GM12878 (cell line): ENCODE measurements at places on chromosomes 1 and 21. TPM values are rescaled to one million over a fixed set of nuclear protein-coding genes. Genes with fewer than 3 reads are reported as not detected.

The DIO1 gene
- polyA plus RNA-seq, result not detected in 2 replicates

The TRAF3IP3 gene
- polyA plus RNA-seq, result 105 and 107 TPM in 2 replicates

The CYP4B1 gene
- not detected in 2 replicates for polyA plus RNA-seq

The PIGV gene
- polyA plus RNA-seq, result 15.9 and 18.1 TPM in 2 replicates

The AIM2 gene
- polyA plus RNA-seq, result 10.6 and 12.9 TPM in 2 replicates

The AGO3 gene
- polyA plus RNA-seq, result 16.3 and 17.2 TPM in 2 replicates

The PEAR1 gene
- not detected in 2 replicates for polyA plus RNA-seq

The ACTN2 gene
- not detected in 2 replicates for polyA plus RNA-seq

GRCh38 chr1:228016181-228016510 is 9.3 kb downstream of the WNT3A start:
- H3K4me1 ChIP-seq, result no peaks in the 10 kb centered on the region
- DNase-seq, result no peak

- H3K4me1 ChIP-seq, result peaks cover 16% of the 10 kb centered on the region
- no peak for DNase-seq
- H3K36me3 ChIP-seq, result no peaks in the 10 kb centered on the region
- H3K4me3 ChIP-seq, result no peak overlapping the region
- H3K27me3 ChIP-seq, result no peaks in the 10 kb centered on the region
- H3K27ac ChIP-seq, result no peak overlapping the region
Measured at GRCh38 chr1:26373281-26373680, 731 bp upstream of the ZNF683 start.

DNA sequence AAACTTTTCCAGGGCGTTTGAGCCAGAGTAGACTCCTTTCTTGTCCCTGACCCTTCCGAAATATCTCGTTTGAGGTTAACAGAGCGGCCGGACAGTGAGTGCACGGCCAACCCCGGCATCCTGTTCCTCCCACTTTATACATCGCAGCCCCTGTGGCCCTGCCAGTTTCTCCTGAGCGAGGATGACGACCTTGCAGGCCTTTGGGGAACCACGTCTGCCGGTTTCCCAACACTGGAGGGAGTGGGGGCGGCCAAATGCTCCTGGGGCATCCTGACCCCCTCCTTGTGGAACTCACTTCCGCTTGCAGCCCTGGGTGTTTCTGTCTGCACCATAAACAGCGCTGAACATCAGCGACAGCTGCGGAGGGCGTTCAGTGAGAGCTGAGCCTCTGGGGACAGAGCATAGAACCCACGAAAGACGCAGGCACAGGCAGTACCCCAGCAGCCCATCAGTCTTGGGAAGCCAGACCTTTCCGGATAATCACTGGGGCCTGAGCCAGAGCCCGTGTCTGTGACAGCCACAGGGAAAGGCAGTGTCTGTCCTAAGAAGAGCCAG is 4.8 kb upstream of the KCNAB2 start:
- DNase-seq, result no peak
- H3K36me3 ChIP-seq, result peaks cover 18% of the 10 kb centered on the region
- H3K4me3 ChIP-seq, result no peak overlapping the region
- peaks cover 7% of the 10 kb centered on the region for H3K4me1 ChIP-seq

The CRYZL1 gene
- polyA plus RNA-seq, result 33.0 and 34.8 TPM in 2 replicates

GRCh38 chr1:69406244-69406643 is 161.5 kb upstream of the LRRC7 start:
- no peaks in the 10 kb centered on the region for H3K4me1 ChIP-seq
- no peaks in the 10 kb centered on the region for H3K27me3 ChIP-seq
- H3K36me3 ChIP-seq, result no peaks in the 10 kb centered on the region
- no peak overlapping the region for H3K4me3 ChIP-seq

- H3K4me1 ChIP-seq, result no peaks in the 10 kb centered on the region
- H3K27ac ChIP-seq, result no peak overlapping the region
- no peak overlapping the region for H3K4me3 ChIP-seq
- no peaks in the 10 kb centered on the region for H3K36me3 ChIP-seq
Measured at GRCh38 chr1:30151826-30152225, 571.6 kb downstream of the MATN1 start.

The OR2AK2 gene
- not detected in 2 replicates for polyA plus RNA-seq

The OR2G6 gene
- 0.21 and 0.41 TPM in 2 replicates for polyA plus RNA-seq

DNA sequence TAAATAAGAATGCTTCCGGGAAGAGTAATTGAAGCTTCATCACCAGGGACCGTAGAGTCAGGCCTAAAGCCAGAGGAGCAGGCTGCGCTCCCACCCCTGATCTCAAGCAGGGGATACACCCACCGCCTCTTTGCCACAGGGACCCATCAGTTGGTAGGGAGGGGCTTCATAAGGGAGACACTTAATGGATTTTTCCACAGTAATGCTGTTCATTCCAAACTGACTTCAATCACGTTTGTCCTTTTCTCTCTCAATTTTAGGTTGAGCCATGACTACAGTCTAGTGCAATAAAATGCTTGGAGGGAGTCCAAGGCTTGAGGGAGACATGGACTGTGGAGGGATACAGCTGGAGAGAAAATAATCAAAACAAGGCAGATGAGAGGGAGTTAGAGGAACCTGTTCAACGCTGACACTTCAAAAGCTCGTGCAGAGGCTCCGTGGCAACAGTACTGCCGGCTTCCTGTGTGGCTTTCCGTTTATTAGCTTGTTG is 111.5 kb downstream of the SEC16B start:
- H3K36me3 ChIP-seq, result no peaks in the 10 kb centered on the region
- no peak for DNase-seq
- H3K4me3 ChIP-seq, result no peak overlapping the region
- H3K27ac ChIP-seq, result no peak overlapping the region
- H3K4me1 ChIP-seq, result no peaks in the 10 kb centered on the region

- H3K27ac ChIP-seq, result no peak overlapping the region
- no peaks in the 10 kb centered on the region for H3K4me1 ChIP-seq
- H3K4me3 ChIP-seq, result no peak overlapping the region
- no peak for DNase-seq
- no peaks in the 10 kb centered on the region for H3K27me3 ChIP-seq
Measured at GRCh38 chr1:165025805-165026204, 330.7 kb downstream of the LMX1A start.

- no peaks in the 10 kb centered on the region for H3K36me3 ChIP-seq
- no peak overlapping the region for H3K27ac ChIP-seq
- DNase-seq, result no peak
Measured at GRCh38 chr1:29123053-29123886, 433 bp downstream of the TMEM200B start.

DNA sequence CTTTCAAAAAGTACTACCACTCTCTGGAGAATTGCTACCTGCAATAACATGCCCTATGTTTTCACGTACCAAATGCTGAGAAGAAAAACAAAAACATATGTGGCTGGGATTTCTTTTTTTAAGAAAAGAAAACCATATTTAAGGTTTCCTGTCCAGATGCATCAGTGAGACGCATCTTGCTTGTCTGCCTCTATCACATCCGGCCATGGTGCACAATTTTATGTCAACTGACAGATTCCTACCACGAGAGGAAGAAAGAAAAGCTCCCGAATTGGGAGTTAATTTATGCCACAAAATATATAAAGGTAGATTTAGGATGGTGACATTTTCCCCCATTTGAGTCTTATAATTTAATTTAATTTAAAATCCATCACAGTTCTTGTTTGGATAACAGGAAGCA is 62.3 kb upstream of the COL24A1 start:
- H3K36me3 ChIP-seq, result no peaks in the 10 kb centered on the region
- DNase-seq, result no peak
- H3K4me3 ChIP-seq, result no peak overlapping the region
- H3K27ac ChIP-seq, result no peak overlapping the region
- H3K27me3 ChIP-seq, result no peaks in the 10 kb centered on the region
- no peaks in the 10 kb centered on the region for H3K4me1 ChIP-seq

DNA sequence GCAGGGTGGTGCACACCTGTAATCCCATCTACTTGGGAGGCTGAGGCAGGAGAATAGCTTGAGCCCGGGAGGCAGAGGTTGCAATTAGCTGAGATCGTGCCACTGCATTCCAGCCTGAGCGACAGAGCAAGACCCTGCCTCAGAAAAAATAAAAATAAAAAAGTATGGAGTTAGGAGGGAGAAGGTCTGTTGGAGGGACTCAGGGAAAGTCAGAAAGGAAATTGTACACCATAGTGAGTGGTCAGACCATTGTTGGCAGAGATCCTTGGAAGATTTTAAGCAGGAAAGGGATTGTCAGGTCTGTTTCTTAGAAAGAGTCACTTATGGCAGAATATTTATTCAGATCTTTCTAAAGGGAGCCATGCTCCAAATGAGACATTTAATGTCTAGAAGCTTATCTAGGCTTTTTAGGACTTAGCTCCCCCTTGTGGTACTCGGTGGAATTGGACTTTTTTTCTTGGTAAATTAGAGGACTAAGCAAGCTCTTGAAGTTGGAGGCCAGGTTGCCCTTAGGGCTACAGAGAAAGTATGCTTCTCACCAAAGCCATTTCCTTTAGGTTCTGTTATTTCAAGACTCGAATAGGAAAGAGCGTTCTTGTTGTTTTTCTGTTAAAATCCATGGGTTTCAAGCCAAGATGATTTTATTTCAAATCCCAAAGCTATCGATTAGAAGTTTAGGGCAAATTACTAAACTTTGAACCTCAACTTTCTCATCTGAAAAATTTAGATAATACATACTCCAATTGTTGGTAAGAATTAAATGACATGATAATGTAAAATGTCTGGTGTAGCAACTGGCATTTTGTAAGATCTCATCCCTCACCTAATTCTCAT is 16.5 kb downstream of the MIA3 start:
- no peaks in the 10 kb centered on the region for H3K27me3 ChIP-seq
- no peak overlapping the region for H3K4me3 ChIP-seq
- no peak overlapping the region for H3K27ac ChIP-seq
- H3K36me3 ChIP-seq, result no peaks in the 10 kb centered on the region
- no peak for DNase-seq
- no peaks in the 10 kb centered on the region for H3K4me1 ChIP-seq

DNA sequence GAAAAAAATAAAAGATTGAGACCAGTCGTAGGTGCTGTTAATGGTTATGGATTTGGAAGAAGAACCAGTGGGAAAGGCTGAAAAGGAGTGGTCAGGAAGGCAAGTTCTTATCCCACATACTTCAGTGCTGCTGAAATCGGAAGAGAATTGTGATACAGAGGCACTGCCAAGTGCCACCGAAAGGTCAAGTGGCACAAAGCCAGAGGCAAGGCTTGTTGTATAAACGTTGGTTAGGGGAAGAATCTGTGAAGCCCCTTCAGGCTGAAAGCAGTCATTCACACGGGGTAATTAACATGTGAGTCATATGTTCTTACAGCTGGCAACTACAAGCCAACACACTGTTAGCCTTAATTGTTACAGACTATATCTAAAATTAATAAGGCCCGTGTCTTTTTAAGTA is 48.8 kb downstream of the ZBTB40 start:
- H3K4me3 ChIP-seq, result no peak overlapping the region
- no peak overlapping the region for H3K27ac ChIP-seq
- H3K4me1 ChIP-seq, result no peaks in the 10 kb centered on the region
- no peak for DNase-seq

DNA sequence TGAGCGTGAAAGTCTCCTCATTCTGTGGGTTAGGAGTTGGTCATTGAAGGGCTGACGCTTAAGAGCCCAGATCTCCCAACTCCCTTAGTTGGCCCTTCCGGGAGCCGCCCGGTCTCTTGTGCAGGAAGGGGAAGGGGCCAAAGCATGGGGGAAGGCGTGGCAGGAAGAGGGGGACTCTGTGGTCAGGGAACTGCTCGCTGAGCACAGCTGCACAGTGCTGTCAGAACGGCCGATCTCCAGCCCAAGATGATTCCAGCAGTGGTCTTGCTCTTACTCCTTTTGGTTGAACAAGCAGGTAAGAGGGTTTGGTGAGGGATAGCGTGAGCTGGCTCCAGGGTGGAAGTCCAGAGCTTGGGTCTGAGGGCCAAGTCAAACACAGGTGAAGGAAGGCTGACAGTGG is at the start of gene FCER1G:
Gene FCER1G, plus strand, starts transcription at position 220 of the 400 bp plus-strand sequence. Its CDS starts 27 bp downstream, at position 247.
- peaks cover 28% of the 10 kb centered on the region for H3K36me3 ChIP-seq
- H3K4me1 ChIP-seq, result peaks cover 21% of the 10 kb centered on the region
- H3K27me3 ChIP-seq, result no peaks in the 10 kb centered on the region
- H3K4me3 ChIP-seq, result no peak within 1 kb of the TSS
- no peak within 1 kb of the TSS for H3K27ac ChIP-seq

- H3K4me3 ChIP-seq, result no peak overlapping the region
- DNase-seq, result no peak
- no peak overlapping the region for H3K27ac ChIP-seq
- H3K36me3 ChIP-seq, result no peaks in the 10 kb centered on the region
Measured at GRCh38 chr1:204703826-204704612, 18.5 kb upstream of the LRRN2 start.

DNA sequence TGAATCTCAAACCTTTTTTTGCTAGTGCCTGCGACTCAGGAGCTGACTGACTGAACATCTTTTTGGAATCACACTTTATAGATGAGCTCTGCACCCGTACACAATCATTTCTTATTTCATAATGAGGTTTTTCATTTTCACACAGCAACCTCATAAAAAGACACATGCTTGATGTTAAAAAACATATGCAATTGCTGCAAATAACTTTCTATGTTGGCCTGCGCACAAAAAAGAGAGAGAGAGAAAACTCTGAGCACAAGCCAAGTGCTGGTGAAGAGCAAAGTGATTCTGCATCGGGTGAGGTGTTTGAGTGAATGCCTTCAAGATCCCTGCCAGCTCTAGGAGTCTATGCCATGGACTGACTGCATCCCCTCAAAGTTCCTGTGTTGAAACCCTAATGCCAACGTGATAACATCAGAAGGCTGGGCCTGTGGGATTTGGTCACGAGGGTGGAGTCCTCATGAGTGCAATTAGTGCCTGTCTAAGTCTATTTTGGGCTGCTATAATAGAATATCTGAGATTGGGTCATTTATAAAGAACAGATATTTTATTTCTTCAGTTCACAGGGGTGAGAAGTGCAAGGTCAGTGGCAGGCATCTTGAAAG is 36.6 kb downstream of the C1orf87 start:
- no peak overlapping the region for H3K4me3 ChIP-seq
- H3K27ac ChIP-seq, result no peak overlapping the region
- no peaks in the 10 kb centered on the region for H3K36me3 ChIP-seq
- no peaks in the 10 kb centered on the region for H3K4me1 ChIP-seq

- no peaks in the 10 kb centered on the region for H3K27me3 ChIP-seq
- no peaks in the 10 kb centered on the region for H3K36me3 ChIP-seq
- no peak overlapping the region; the same call in 1 of the 2 replicates for H3K27ac ChIP-seq
Measured at GRCh38 chr1:186848509-186849130, 19.9 kb downstream of the PLA2G4A start.

DNA sequence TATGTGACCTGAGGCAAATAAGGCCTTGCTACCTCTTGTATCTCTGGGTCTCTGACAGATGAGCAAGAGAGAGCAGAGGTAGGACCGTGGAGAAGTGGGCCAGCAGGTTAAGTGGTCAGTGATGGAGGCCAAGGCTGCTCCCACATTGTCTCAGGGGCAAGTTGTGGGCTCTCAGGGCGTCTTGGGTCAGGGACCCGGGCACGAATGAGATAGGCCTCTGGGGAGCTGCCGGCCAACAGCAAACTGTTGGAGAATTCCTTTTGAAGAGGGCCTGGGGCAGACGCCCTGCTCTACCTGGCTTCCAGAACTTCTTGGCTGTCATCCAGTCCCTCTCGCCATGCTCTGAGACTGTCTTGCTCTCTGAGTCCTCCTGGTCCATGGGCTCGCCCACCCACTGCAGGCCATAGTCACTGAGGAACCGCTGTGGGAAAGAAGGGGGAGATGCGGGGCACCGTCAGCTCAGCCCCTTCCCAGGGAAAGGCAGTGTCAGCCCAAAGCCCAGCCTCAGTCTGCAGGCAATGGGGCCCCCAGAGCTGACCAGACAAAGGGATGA is 12.4 kb downstream of the UBXN11 start:
- no peaks in the 10 kb centered on the region for H3K27me3 ChIP-seq
- H3K36me3 ChIP-seq, result no peaks in the 10 kb centered on the region
- DNase-seq, result no peak
- H3K4me3 ChIP-seq, result no peak overlapping the region
- no peak overlapping the region for H3K27ac ChIP-seq
- H3K4me1 ChIP-seq, result peaks cover 24% of the 10 kb centered on the region

The CCDC181 gene
- polyA plus RNA-seq, result not detected in 2 replicates
